ENCODE measurements at places on chromosomes 11 and 22.

GRCh38 chr11:86629045-86629706 lies 43.2 kb downstream of the ME3 start:
- DNase-seq, result no peak

- no peak for DNase-seq
Measured at GRCh38 chr11:32137263-32137662, 46.4 kb downstream of the RCN1 start.

DNA sequence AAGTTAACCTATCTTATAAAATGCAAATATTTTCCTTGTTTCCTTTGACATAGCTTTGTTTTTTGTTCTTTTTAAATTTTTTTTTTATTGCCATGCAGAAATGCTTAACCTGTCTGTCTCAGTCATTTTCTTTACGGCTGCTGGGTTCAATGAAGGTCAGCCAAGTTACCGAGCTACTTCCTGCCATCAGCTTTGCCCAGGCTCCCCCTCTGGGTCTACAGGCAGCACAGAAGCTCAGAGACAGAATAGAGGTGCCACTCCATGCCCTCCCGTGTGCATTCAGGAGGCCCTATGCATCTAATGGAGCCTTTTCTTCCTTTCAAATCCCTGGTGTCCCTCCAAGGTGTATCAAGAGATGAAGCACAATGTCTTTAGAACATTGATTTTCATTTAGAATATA lies 411.0 kb upstream of the NARS2 start:
- DNase-seq, result no peak

GRCh38 chr11:61739966-61740365 lies 12.5 kb upstream of the MYRF start:
- no peak for DNase-seq

DNA sequence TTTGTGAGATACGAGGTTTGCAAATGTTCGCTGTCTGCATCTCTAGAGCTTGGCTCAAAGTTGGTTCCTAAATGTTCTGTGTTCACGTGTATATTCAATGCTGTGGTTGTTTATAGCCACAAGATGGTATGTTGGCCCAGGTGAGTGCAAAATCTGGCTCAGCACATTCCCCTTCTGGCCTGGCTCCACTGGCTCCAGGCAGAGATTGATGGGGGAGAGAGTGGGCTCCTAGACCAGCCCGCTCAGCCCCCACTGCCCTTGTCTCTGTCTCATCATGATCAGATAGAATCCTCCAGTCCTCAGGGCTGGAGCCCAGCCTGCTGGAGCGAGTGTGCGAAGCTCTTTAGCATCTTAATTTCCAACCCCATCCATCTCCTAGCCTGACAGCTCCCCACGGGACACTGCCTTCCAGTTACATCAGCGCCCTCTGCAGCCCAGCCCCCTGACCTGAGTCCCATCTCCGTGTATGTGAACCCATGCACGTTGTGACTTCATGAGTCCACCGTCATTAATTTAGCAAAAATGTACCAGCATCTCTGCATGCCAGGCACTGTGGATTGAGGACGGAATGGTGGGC lies 2.0 kb downstream of the P2RX3 start:
- no peak for DNase-seq

DNA sequence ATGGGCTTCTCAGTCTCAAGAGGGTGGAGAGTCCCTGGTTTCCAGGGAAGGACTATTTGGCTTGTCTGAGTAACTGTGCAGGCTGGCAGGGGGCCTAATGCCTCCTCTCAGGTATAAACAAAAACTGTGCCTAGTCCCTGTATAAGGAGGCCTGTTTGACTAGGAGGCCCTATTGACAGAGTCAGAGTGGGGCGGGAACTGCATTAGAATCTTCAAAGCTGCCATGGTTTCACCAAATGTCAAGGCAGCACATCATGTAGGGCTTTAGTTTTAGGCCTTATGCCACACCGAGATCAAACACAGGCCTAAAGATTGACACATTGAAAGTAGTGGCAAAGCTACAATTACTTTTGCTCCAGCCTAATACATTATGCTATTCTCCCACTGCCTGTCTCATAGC lies 611.5 kb upstream of the B3GAT1 start:
- DNase-seq, result no peak

DNA sequence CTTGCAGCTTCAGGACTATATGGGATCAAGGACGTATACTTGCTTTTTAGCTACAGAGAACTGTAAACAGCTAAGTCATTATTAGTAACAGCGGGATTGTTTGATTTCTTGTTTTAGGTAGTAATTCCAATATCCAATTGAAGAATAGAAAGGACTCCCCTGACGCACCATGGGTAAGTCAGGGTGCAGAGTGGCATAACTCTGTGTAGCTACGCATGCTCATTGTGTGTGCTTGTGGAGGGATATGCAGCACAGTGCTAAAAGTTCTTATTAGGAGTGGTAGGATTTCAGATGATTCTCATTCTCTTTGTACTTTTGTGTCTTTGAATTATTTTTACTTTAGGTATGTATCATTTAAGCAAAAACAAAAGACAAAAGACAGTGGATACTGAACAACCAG lies 7.7 kb upstream of the PEX26 start:
- no peak for DNase-seq

- DNase-seq, result no peak
Measured at GRCh38 chr11:106728859-106729258, 289.4 kb downstream of the GUCY1A2 start.

GRCh38 chr11:67605231-67606011 lies 1.3 kb upstream of the NDUFV1 start:
- no peak for DNase-seq

GRCh38 chr11:57964660-57965059 lies 59.0 kb upstream of the OR9Q1 start:
- DNase-seq, result no peak

- DNase-seq, result no peak
Measured at GRCh38 chr11:16262645-16262955, 93.7 kb downstream of the SOX6 start.

DNA sequence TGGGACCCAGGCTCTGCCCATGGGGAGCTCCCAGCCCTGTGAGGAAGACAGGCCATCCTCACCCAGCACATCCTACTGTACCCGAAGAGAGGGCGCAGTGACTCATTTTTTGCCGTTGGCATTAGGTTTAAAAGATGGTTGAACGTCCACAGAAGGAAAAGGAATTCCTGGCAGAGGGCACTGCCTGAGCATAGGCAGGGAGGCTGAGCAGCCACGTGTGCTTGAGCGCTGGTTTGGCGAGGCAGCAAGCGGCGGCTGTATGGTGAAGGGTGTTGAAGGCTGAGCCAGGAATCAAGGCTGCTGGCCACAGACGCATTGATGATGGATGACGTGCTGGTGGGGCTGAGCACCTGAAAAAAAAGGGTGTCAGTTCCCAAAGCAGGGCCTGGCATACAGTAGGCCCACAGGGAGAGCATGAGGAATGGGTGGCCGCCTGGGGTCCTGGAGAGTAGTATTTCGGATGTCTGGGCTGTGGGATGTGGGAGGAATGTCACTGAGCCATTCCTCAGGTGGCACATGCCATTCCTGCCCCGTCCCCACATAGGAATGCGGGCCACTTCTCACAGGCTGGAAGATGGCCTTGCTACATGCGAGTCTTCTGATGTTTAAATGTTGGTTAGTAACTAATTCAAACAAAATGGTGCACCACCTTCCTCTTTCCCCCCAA lies 112.5 kb downstream of the KIAA1671 start:
- no peak for DNase-seq

DNA sequence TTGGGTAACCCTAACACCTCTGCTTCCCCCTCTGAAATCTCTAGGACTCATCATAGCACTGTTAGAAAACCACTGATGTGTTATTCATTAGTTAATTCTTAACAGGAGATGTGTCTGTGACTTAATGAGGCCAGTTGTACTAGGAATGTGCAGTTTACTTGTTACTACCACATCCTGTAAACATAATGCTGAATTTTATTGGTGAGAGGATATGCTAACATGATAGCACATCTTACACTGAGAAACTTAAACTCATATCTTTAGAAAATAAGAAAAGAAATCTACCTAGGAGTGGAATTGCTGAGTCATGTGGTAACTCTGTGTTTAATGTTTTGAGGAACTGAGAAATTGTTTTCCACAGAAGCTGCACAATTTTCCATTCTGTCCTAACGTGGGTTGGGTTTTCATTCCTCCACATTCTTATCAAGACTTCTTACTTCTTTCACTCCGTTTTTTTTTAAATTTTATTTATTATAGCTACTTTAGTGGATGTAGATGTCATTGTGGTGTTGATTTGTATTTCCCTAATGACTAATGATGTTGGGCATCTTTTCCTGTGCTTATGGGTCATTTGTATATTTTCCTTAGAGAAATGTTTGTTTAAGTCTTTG lies 33.7 kb downstream of the RNF121 start:
- no peak for DNase-seq

DNA sequence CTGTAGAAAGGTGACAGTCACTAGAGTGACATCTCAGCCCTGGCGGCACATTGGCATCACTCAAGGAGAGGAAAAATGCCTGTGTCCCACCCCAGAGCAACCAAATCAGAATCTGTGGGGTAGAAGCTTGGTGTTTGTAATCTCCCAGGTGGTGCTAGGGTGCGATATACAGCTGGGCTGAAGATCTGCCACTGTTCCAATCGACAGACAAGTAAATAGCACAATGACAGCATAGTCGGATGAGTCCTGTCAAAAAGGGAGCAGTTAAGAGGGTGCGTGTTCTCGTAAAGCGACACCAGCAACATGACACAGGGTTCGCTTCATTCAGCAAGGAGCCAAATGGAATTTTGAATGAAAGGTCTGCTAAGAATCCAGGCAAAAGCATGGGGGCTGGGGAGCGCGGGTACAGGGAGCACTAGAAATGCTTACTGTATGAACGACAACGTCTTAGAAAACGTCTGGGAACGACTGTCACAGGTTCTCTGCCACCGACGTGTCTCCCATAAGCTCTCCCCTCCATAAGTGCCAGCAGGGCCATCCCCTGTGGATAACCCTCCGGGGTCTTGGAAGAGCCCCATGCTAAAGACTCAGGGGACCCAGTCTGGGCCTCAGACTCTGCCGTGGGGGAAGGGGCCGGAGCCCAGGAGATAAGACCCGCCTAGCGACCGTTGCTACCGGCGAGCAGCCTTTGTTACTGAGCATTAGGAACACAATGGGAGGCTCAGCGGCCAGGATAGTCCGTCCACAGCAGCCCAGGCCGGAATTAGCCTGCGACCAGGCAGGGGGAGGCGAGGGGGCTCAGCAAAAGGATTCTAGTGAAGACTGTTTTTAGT lies 20.8 kb downstream of the ADA2 start:
- peak; percentile 41 for DNase-seq

DNA sequence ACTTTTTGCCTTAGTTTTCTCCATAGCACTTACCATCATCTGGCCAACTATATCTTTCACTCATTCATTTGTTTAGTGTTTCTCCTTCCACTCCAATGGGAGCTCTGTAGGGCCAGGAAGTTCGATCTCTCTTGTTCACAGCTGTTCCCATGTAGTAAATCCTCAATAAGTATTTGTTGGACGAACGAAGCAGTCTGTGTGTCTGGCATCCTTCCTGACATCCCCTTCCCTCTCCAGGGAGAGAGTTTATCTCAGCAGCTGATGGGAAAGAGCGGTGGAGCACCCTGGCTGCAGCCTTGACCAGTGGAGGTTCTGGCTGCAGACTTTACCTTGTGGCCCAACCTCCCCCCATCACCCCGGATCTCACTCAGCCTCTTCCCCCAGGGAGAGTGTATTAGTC lies 141.7 kb downstream of the CHST1 start:
- no peak for DNase-seq

- no peak for DNase-seq
Measured at GRCh38 chr22:39350757-39351688, 1.2 kb downstream of the SYNGR1 start.

GRCh38 chr11:47437746-47438418 lies 11.1 kb downstream of the RAPSN start:
- no peak for DNase-seq

DNA sequence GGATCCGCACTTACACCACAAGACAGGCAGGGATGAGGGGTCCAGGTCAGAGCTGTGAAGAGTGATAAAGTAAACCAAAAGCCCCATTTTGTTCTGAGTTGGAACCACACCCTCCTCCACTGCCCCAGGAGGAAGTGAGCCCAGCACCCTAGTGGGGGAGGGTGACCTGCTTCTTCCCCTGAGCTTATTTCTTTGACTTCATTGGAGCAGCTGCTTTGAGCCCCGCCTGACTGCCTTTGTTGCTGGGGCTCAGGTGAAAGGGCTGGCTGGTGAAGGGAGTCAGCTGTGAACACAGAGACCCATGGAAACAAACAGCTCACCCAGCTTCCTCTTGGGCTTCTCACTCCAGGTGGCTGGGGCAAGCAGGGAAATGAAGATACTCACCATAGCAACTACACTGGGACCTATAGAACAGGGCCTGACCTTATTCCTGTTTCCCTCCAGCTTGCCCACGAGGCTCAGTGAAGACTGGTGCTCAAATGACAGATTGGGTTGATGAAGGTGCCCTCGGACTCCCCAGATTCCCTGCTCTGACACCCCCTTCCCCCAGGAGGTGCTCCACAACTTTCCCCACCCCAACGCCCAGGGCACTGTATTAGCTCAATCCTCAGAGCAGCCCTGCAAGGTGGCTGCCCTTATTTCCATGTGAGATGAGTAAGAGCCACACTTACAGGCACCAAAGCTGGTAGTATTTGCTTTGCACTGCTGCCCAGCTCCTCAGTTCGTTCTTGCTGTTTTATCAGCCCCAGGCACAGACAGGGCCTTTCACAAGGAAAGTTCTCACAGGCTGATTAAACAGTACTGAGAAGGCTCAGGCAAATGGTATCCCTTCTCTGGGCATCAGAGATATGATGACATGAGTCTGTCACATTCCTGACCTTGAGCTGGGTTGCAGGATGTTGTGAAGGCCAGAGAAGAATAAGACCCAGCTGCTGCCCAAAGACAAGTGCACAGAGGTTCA lies 2.4 kb downstream of the UCP2 start:
- no peak for DNase-seq

GRCh38 chr22:32617903-32618302 lies 143.3 kb downstream of the FBXO7 start:
- DNase-seq, result no peak

DNA sequence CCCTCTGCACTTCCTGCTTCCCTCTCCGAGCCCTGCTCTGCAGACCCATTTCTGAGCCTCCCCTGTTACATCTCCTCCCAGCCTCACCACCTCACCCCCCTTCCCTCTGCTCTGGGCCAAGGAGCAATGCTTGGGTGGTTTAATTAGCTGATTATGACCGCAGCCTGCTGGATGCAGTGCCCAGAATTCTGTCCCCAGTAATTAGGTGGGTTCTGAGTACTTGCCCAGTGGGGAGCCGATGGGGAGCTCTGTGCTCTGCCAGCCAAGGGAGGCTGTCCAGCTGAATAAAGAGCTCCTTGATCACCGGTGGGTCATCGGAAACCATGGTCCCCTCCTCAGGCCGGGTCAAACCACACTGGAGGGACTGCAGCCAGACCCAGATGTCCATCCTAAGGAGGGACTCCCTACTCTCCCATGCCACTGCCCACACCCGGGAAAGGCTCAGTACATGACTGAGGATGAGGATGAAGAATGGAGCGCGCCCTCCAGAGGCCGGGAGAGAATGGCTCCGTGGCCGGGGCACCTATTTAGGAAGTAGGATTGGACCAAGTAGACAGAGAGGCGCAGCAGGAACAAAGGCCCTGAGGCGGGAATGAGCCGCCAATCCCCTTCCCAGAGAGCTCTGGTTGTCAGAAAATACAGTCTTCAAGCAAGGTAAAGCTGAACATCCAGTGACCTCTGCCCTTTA lies 9.1 kb downstream of the ARRB1 start:
- peak; percentile 33 for DNase-seq

GRCh38 chr11:14190992-14191778 lies 167.8 kb downstream of the RRAS2 start:
- DNase-seq, result no peak
